ENCODE measurements at places on chromosomes 3 and 15.

GRCh38 chr3:37992271-37993066, 1.9 kb downstream of the VILL start:
- DNase-seq: no peak

GRCh38 chr15:77543159-77543882, 89.4 kb downstream of the LINGO1 start:
- DNase-seq: peak; percentile 38

DNA sequence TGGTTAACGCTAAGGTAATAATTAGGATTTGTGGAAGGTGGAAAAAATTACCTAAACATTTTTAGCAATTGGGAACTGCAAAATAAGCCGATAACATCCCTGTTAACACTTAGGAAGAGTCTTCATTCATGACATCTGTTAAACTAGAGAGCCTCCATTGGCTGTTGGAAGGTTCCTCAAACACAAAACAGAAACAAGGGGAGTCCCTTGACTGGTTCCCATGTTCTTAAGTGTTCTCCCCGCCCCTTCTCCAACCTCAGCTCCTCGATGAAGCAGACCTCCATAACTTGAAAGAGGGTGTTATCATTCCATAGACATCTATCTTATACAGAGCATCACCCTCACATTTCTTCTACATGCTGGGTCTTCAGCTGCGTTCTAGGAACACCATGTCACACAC, 2.5 kb downstream of the SLC22A13 start:
- DNase-seq: no peak

GRCh38 chr15:86493884-86494283, 414.2 kb downstream of the AGBL1 start:
- DNase-seq: no peak

DNA sequence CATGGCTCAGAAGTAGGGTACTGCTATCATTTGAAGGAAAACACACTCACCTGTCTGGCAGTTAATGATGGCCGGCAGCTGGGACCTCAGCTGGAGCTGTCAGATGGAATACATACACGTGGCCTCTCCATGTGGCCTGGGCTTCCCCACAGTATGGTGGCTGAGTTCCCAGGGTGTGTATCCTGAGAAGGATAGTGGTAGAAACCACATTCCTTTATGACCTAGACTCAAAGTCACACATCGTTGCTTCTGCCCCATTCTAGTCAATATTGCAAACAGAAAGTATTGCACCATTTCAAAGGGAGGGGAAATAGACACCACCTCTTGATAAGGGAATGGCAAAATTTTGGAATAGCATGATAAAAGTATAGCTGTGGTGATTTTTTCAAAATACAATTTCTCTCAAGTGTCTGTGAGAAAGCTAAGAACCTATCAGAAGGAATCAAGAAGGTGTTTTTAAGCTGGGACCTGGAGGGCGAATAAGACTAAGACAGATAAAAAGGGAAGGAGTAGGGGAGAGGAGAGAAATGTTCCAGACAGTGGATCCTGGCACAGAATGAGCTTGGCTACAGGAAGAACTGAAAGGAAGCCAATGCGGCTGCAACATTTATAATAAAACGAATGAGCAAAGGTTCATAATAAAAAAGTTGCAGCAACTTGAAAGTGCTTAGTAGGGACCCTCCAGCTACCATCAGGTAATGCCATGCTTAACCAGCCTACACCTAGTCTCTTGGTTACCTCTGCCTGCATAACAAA, 40.1 kb upstream of the GALNT15 start:
- no peak for DNase-seq

- DNase-seq: no peak
These were observed 98.3 kb downstream of the ANO10 start for GRCh38 chr3:43523454-43524053.

GRCh38 chr15:66641485-66642315, 60.3 kb upstream of the SMAD6 start:
- no peak for DNase-seq

- DNase-seq: no peak
These were observed 222.3 kb upstream of the THBS1 start for GRCh38 chr15:39358441-39359041.

- no peak for DNase-seq
These were observed 741.0 kb downstream of the MCTP2 start for GRCh38 chr15:94972314-94972713.

DNA sequence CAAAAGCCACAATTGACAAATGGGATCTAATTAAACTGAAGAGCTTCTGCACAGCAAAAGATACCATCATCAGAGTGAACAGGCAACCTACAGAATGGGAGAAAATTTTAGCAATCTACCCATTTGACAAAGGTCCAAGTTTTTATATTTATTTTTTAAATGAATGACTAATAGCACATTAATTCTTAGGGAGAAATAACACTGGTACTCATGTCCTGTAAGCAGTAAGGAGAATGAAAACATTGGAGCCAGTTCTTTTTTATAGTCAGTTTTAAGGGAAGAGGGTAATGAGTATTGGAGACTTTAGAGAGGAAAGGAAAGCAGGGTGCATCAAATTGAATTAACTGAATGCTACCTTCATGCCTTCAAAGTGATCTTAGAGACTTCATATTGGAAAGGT, 404.7 kb upstream of the TGFBR2 start:
- no peak for DNase-seq

GRCh38 chr3:98875535-98875934, 26.0 kb downstream of the DCBLD2 start:
- no peak for DNase-seq

GRCh38 chr15:72368325-72368724, 7.5 kb downstream of the HEXA start:
- no peak for DNase-seq

DNA sequence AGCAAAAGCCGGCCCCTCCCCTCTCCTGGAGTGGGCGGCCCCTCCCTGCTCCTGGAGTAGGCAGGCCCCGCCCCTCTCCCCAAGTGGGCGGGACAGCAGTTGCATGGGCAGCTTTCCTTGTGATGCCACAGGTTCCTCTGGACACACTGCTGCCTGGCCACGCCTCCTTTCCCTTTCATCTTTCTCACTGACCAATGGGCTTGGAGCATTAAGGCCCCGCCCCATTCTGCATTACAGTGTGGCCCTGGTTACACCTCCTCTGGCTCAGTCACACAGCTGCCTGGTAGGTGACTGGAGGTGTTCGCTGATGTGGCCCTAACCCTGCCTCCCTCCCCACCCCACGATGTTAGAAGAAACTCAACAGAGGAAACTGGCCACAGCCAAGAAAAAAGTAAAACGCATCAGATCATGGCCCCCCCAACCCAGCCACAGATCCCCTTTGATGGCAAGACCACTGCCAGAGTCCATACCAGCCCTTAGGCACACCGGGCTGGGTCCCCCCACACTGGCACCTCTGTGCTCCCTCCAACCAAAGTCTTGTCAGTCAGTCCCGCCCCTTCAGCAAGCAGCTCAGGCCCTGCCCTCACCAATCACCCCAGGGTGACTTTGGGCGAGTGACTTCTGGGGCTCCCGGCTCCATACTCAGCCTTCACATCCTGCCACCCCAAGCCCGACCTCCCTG, 84.3 kb downstream of the ADAMTS7 start:
- no peak for DNase-seq

- no peak for DNase-seq
These were observed 33.5 kb upstream of the PTPN23 start for GRCh38 chr3:47347217-47347801.

DNA sequence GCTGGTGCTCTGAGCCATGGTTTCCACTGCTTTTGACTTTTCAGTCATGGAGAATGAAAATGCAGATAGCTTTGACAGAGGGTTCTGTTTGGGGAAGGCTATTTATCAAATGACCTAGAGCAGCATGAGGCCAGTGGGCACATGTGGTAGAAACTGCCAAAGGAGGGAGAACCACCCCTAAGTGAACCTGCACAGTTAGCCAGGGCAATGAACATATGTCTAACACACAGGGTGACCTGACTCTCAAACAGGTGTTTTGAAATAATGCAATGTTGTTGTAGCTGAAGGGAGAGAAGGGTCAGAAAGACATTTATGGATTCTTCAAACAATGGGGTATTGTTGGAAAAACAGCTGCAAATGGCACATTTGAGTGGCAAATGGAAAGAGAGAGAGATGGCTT, 174.4 kb upstream of the FAM3D start:
- no peak for DNase-seq

DNA sequence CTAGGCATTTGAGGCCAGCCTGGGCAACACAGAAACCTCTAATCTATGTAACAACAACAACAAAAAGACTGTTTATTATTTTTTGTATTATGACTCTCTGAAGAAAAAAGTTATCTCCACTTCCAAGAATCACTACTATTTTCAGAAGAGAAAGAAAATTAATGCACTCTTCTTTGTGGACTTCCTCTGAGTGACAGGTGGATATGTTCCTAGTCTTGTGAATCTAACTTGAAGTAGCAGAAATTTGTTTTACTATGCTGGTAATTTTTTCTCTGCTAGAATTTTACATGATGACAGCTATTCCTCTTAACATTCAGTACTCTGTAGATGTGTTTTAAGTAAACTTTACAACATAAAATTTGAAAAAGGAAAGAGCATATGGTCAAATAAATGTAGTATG, 16.7 kb downstream of the DYNC1LI1 start:
- no peak for DNase-seq

DNA sequence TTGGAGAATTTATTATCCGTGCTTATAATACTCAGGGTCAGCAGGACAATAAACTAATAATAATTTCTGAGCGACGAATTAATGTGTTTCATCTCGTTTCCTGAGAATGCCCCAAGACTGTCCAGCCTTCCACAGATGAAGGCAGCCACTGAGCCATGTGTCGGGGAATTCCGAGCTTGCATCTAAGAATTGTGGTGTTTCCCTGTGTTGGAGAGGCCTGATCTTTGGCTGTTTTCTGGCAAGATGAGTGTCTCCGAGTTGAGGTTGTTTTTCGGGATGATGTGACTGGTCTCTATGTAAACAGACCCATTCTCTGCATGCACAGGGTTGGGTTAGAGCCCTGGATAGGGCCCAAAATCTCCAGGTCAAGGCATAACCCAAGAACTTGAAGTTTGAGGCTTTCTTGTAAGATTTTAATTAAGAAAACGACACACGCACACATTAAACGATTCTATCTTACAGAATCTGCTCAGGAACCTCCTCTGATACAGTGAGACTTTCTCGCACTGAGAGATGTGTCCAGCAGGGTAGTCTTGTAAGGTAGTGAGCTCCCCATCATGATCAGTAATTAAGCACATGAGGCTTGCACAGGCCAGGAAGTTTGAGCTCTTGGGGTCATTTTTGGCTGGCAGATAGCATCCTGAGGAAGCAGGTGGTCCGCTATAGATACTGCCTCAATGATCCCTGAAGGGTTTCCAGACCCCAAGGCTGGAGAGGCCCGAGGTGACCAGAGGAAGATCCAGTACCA, 14.4 kb downstream of the FGD5 start:
- no peak for DNase-seq

DNA sequence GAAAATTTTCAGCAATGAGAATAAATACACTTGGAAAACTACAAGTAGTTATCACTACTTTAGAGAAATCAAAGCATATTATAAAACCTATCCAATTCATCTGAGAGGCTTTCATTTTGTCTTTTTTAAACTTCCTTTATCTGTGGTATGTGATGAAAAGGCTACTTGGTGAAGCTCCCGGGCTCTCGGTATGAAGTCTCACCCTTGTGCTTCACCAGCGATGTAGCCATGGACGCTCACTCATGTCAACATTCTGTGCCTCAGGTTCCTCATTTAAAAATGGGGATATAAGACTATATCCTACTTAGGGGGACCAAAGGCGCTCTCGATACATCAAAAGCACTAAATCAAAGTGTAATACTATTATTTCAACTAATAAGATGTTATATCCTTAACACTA, 14.9 kb downstream of the SATB1 start:
- no peak for DNase-seq

GRCh38 chr3:189781415-189781814, 150.2 kb downstream of the TP63 start:
- DNase-seq: no peak

DNA sequence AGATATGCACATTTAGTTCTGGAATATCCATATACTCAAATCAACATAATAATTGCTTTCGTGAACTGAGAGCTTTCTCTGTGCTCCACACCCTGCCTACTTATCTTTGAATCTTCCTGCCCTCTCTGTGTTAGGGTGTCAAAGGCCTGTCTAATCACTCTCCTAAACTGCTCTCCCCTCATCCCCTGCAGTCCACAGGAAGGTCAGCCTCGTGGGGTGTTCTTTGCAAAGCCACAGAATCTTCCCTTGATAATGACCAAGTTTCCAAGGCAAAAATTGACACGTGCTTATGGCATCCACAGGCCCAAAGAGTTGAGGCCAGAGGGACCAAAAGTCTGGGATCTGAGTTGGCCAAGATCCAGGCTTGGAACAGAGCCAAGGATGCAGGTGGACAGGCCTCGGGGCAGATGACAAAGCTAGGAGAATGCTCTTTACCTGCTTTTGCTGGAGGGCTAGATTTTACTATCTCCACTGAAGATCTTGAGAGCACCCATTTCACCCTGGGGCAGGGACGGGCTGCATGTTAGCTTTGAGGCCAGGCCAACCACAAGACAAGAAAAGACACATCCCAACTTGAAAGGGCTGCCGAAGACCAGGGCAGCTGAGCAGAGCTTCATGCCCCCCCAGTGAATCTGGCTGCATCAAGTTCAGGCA, 20.4 kb downstream of the BHLHE40 start:
- DNase-seq: no peak

- DNase-seq: no peak
These were observed 12.0 kb upstream of the PPP1R2 start for GRCh38 chr3:195555110-195555509.

DNA sequence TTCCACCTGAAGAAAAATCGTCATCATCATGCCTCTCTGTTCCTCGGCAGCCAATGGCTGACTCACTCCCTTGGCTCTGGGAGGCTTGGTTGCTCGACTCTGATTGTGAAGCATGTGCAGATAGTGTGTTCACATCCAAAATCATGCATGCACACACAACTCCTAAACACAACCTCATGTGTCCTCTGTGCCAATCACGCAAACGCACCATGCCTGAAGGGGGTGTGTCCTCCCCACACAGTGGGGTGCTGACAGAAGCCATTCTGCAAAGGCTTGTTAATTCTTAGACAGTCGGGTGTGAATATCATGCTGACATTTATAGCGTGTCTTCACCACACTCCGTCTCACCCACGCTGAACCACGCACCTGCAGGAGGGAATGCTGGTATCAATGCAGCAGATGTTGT, 11.4 kb upstream of the CCDC174 start:
- DNase-seq: no peak

- DNase-seq: no peak
These were observed 141.3 kb upstream of the PDZRN3 start for GRCh38 chr3:73765878-73766545.

DNA sequence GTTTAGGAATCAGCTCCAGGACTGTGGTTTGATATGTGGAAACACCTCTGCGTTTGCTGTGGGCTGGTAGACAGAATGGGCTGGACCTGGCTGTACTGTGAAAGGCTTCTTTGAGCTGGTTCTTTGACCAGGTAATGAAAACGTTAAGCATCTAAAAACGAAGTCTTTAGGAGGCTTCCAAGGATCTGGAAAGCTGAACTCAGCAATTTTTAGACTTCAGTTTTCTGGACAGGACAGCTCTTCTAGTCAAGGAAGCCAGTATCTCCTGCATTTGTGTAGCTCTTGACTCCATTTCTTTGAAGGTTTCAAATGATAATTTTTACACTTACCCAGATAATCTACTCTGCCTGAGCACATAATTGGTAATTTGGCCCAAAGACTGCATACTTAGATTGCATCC, 25.5 kb downstream of the MAP2K1 start:
- no peak for DNase-seq

- DNase-seq: no peak
These were observed 13.3 kb upstream of the SH3BP5 start for GRCh38 chr3:15345608-15346137.

All from stimulated activated CD8-positive, alpha-beta memory T cell treated with anti-CD3 and anti-CD28 coated beads, Interleukin-2, amount 100 ng/mL, for 1 hour (primary cell).